Inflammatory macrophage treated with lipopolysaccharide for 1 hour (primary cell): ENCODE measurements at places on chromosomes 12 and 14.

DNA sequence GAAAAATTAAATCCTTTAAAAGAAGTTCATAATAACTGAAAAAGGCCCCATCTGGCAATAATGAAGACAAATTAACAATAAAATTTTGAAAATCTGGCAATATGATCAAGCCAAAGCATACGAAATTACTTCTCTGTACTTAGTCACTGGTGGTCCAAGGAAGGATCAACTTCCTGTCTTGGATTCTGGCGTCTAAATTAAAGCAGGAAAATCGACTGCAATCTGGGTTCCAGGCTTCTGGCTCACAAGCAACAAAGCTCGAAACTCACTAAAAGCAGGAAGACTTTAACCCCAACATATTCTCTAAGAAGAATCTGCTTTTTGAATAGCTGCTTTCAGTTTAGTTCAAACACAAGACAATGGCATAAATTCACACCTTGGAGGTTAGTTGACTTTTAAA, 49.7 kb downstream of the LRIG3 start:
- no peak for DNase-seq

DNA sequence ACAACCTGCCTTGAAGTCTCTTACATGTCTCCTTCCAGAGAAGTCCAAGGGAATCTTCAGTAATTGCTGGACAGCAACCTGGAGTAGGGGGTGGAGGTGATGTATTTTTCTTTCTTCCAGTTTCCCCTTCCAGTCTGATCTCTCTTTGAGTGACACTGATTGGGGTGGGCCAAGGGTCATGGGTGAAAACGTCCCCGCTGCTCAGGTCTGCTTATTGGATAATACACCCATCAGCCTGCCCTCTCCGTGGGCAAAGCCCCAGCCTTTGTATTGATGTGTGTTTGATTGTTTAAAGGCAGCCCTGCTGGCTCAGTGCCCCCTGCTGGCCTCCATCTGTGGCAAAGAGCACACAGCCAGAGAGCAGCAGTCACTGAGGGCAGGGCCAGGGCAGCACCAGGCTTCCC, 35.7 kb upstream of the ATP2A2 start:
- no peak for DNase-seq

DNA sequence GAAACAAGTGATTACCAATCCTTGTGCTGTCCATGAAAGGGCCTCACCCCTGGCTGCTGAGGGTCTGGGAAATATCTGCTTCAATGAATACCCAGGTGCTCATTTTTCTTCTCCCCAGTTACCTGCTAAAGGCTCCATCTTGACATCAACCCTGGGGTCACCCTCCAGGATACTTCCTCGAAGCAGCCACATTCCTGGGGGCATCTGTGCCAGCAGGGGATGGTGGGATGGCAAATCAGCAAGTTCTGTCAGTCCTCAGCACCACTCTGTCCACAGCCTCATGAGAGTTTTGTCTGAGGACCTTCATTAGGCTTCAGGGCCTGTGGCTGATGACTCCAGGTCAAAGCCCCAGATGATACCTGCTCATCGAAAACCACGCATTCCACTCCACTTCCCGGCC, 124.8 kb downstream of the ZFP36L1 start:
- no peak for DNase-seq

DNA sequence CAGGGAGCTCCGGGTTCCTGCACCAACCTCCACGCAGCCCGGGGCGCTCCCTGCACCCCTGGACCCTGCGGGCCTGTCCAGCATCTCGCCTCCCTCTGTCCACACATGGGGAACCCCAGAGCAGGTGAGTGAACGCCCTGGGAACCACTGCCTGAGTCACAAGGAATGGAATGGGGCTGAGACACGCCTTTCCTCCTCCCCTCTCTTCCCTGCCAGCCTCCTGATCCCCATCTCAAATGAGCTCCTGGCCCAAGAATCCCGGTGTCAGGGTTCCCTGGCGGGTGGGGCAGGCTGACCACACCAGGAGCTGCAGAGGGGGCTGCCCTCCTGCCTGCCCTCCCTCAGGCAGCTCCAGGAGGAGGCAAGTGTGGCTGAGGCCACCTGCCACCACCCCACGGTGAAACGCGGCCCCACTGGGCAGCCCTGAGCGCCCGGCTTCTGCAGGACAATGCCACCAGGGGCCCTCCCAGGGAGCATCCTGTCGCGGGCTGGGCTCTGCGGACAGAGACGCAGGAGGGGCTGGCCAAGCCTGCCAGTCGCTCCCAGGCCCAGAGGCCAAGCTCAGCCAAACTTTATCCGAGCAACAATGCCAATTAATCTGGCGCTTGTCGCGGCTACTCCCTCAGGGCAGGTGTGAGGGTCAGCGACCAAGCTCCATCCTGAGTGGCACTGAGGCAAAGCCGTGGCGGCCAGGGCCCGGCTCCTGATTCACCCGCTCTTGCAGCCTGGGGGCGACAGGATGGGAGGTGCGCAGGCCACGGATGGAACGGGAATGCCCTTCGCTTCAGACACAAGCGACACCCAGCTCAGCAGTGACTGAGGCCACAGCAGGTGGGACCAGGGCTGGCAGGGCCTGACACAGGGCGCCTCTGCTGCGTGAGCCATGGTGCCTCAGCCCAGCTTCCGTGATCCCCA, 44.3 kb downstream of the GALNT9 start:
- DNase-seq = no peak

DNA sequence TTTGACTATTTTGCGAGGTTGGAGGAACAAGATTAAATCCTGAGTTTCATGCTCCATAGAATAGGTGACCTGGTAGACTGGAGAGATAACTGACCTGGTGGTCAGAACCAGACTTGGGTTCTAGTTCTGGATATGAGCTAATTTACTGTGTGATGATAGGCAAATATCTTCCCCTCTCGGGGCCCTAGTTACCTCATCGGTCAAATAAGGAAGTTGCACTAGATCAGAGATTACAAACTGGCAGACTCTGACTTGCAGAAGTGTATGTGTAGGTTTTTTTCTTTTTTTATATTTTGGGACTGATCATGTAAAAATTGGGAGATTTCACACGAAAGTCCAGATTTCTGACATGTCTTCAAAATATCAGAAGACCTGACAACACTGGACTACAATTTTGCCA, 37.0 kb downstream of the RPH3A start:
- DNase-seq = peak; percentile 65

- DNase-seq = no peak
Measured at GRCh38 chr12:63090716-63091115, 60.3 kb downstream of the AVPR1A start.

- DNase-seq = peak; percentile 49
Measured at GRCh38 chr12:52581481-52581880, 7.8 kb upstream of the KRT74 start.

DNA sequence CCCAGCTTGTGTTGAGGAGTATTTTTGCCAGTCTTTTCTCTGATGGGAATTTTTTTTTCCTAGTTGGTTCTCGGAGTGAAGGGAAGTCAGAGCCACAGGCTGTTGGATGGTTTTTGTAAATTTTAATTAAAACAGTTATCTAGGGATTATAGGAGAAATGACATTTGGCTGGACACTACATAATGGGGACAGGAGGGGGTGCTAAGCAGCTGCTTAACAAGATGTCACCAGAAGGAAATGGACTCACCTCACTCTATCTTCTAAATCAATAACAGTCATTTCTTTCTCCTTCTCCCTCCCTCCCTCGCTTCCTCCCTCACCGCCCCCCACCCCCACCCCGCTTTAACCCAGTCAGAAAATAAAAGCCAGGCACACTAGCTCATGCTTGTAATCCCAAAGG, 93.4 kb upstream of the TMEM233 start:
- no peak for DNase-seq

GRCh38 chr12:31234955-31235867, 90.7 kb downstream of the SINHCAF start:
- no peak for DNase-seq

DNA sequence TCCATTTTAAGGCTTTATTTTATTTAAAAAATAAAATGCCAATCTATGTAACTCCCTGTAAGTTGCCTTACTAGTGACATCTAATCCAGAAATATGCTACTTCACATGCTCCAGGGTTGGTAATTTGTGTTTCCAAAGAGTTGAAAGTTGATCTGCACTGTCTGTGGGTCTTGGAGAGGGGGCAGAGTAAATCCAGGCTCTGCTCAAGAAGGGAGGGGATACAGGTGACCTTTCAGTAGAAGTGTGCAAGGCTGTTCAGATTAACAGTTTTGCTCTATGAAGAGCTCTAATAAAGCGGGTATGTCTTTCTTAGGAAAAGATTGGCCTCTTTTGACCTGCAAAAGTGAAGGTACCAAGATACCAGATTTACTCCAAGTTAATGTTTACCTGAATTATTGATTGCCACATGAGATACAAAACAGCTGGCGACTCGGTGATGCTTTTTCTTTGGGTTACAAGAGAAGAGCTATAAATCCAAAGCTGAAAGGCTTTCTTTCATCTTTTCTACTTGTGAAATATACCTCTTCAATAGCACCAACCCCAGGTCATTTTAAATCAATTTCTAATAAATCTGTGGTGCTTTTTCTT, 75.6 kb upstream of the FLRT2 start:
- no peak for DNase-seq
